ENCODE measurements at places on chromosomes 11 and 22. TPM values are rescaled to one million over a fixed set of nuclear protein-coding genes. Genes with fewer than 3 reads are reported as not detected.

The ZNF280B gene
- total RNA-seq, result 0.16 TPM

The TPH1 gene
- total RNA-seq, result not detected

The GPHA2 gene
- not detected for total RNA-seq

The TMEM126A gene
- 27.4 TPM for total RNA-seq

The CTSF gene
- 91.7 TPM for total RNA-seq

The PAX6 gene
- total RNA-seq, result 1.1 TPM

The CASP5 gene
- not detected for total RNA-seq

The IGLL1 gene
- not detected for total RNA-seq

The APOBEC3H gene
- not detected for total RNA-seq

The PNPLA3 gene
- not detected for total RNA-seq

The MS4A6E gene
- total RNA-seq, result not detected

The RAG2 gene
- not detected for total RNA-seq

The ANO5 gene
- 25.5 TPM for total RNA-seq

The YPEL4 gene
- total RNA-seq, result 1.5 TPM

The RAC2 gene
- total RNA-seq, result 6.0 TPM

The ZNF70 gene
- total RNA-seq, result 6.8 TPM

Data from gastroesophageal sphincter (tissue), 4 donors.